ENCODE measurements at places on chromosomes 2 and 18.

GRCh38 chr2:190911813-190912212 is 31.2 kb downstream of the GLS start:
- DNase-seq, result no peak

DNA sequence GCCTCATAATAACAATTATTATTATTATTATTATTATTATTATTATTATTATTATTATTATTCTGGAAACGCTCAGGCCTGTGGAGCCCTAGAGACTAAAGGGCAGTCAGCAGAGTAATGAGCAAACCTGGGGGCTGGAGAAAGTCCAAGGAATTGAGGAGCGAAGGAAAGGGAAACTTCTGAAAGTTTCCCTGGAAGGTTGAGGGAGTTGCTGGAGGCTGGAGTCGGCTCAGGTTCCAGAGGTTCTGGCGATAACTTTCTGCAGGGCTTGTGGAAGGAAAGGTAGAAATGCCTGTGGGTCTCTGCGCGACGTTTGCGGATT is 9.2 kb downstream of the POU3F3 start:
- peak; percentile 49 for DNase-seq

DNA sequence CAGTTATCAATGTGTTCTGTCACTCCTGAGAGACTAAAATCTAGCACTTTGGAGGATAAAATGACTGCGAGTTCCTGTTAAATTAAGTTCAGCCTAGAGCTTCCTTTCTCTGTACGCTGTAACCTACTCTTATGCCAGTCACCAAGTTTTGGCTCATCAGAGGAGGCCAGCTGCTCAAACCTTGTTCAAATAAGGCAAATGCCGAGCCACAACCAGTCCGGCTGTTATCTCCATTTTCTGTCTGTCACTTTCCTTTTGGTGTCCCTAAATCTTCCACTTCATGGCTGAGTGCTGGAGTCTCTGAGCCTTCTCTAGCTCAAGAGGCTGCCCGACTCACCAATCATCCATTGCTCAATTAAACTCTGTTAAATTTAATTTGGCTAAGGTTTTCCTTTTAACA is 33.5 kb upstream of the PXDN start:
- DNase-seq, result no peak

- no peak for DNase-seq
Observed at GRCh38 chr2:186486651-186487647, 889 bp downstream of the ZC3H15 start.

- DNase-seq, result peak; percentile 51
Observed at GRCh38 chr2:169131587-169132512, 62.5 kb downstream of the DHRS9 start.

GRCh38 chr2:129336276-129336675 is 643.2 kb upstream of the RAB6C start:
- DNase-seq, result no peak

DNA sequence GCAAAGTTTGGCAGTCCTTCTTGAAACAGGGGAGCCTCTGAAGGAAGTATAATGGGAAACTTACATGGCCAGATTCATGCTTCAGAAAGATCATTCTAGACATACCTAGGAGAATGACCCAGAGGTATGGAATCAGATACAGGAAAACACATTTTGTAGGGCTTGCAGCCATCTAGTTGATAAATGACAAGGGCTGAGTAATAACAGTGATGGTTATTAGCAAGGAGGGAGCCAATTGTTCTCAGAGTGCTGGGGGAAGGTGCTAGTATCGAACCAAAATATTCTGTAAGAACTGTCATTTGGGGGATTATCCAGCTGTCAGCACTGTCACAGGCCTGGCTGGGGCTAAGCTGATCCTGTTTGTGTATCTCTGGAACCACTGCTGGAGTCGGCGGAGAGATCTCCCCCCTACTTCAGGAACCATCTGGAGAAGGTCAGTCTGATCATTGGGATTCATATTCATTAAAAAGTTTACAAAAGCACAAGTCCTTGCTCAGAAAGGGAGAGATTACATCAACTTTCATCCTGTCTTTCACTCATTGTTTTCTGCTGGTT is 113.8 kb upstream of the THSD7B start:
- no peak for DNase-seq

GRCh38 chr2:158477202-158477601 is 20.4 kb downstream of the PKP4 start:
- no peak for DNase-seq

- no peak for DNase-seq
Observed at GRCh38 chr2:84224121-84224520, 235.0 kb downstream of the SUCLG1 start.

Measured in GM23338 (cell line).